ENCODE measurements at places on chromosomes 11 and 22.
A peak's percentile ranks its signal among the peaks of the same experiment; 100 is the strongest.

- no peak for DNase-seq
These were observed 197.0 kb upstream of the E2F8 start for GRCh38 chr11:19437760-19438159.

DNA sequence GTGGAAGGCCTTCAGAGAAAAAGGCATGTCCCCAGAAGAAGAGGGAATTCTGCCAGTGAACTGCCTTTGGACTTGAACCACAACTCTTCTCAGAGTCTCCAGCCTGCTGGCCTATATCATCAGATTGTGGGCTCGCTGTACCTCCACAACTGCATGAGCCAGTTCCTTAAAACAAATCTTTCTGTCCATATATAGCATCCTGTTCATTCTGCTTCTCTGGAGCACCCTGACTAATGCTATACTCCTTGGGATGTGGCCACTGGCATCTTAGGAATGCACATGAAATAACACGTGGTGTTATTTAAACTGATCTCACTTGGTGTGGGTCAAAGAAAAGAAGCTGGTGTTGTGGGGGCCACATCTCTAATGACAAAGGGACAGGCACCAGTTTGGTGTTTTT, 58.3 kb upstream of the VSTM5 start:
- no peak for DNase-seq

- DNase-seq: no peak
These were observed 1085.9 kb downstream of the TBC1D22A start for GRCh38 chr22:47848184-47848920.

DNA sequence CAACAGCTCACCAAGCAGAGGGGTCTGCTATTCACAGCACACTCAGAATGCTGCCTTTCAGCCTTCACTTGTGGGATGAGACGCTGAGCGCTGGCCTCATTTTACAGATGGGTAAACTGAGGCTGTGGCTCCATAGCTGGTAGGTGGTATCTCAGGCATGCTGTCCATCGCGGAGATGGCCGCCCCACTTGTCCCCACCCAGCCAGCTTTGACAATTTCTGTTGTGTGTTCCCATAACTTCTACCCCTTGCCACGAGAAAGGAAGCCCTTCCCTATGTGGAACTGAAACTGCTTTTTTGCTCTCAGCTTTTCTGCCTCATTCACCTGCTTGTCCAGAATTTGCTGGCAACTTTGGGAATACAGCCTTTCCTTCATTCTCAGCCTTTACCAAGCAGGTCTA, 36.1 kb upstream of the NNMT start:
- DNase-seq: no peak

DNA sequence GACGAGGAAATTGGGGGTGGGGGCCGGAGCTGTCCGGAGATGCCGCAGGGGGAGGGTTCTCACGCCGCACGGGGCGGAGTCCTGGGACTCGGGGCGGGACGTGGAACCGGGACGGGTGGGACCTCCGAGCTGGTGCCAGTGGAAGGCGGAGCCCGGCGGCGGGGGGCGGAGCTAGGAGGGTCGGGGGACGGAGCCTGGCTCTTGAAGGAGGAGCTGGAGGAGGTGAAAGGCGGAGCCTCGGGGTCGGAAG, 271 bp downstream of the FKBP2 start:
- DNase-seq: peak; percentile 100

DNA sequence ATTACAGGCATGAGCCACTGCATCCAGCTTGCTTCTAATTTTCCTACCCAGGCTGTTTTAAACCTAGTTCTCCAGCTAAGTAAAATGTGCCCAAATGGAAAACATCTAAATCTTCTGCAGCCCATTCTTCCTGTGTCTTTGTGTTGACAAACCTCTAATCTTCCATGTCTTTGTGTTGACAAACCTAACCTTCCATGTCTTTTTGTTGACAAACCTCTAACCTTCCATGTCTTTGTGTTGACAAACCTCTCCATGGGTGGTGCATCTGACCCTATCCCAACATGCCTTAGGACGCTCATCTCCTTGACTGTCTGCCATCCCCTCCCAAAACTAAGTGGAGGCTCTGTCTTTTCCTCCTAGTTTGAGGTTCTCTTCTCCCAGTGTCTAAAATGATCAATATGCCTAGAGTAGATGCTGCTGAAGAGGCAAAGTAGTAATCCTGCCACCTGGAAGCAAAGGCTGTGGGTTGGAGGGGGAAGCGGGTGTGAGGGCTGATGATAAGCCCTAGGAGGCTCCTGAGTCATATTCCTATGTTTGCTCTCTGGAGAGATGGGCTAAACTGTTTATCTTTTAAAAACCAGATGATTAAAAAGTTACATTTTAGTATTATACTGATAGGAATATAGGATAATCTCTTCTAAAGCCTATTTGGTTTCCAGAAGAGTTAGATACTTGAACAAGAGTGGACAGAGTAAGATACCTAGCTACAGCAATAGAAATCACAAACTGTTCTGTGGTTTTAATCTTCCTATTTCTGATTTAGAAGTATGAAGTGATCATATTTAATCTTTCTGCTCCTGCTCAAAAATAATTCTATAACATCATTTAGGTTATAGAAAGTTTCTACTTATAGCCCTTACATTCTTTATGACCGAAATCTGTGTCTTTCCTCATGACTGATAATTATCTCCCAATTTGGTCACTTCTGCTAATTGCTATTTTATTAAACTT, 7.9 kb downstream of the FEN1 start:
- DNase-seq: no peak

- no peak for DNase-seq
These were observed 613.2 kb upstream of the CHORDC1 start for GRCh38 chr11:90836031-90836430.

DNA sequence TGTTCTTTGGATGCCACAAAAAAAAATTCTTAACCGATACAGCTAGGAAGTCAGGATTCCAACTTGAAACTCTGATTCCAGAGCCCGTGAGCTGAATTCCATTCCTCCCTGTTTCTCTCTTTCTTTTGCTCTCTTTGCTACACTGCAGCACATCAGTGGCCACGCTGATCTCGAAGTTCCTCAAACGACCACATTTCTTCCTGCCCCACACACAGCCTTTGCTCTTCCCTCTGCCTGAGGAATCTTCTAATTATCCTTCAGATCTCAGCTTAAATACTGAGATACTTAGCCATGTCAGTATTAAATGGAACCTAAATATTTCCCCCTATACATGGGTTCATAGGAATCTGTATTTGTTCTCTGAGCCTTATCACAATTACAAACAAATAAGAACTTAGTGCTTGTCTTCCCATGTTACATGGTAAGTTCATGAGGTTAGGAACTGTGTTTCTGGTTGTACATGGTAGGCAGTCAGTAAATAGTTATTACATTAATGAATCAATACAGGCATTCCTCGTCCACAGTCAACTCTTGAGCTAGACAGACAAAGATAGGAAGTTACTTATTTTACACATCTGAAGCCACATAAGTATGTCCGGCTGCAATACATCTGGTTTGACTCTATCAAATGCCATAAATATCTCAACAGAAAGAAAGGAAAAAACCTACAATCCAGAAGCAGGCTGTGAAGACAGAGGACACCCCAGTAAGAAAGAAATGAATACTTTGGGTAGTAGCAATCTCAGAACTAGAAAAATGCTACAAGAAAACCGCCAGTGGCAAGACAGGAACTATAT, 86.6 kb downstream of the MAML2 start:
- DNase-seq: no peak

DNA sequence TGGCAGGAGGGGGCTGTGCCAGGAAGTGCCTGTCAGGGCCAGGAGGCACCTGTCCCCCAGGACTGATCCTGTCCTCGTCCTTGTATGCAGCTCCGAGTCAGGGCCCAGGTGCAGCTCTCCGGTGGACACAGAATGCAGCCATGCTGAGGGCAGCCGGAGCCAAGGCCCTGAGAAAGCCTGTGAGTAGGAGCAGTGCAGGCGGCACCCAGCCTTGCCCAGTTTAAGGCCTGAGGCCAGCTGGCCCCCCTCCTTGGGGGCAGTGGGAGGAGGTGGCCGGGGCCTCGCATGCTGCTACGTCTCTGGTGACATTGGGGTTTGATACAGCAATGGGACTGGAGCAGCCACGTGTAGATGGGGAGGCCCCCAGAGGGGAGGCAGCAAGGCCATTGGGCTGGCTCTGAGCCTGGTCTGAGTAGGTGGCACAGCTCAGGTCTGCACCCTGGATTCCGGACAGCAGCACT, 34.9 kb downstream of the SBF1 start:
- no peak for DNase-seq

DNA sequence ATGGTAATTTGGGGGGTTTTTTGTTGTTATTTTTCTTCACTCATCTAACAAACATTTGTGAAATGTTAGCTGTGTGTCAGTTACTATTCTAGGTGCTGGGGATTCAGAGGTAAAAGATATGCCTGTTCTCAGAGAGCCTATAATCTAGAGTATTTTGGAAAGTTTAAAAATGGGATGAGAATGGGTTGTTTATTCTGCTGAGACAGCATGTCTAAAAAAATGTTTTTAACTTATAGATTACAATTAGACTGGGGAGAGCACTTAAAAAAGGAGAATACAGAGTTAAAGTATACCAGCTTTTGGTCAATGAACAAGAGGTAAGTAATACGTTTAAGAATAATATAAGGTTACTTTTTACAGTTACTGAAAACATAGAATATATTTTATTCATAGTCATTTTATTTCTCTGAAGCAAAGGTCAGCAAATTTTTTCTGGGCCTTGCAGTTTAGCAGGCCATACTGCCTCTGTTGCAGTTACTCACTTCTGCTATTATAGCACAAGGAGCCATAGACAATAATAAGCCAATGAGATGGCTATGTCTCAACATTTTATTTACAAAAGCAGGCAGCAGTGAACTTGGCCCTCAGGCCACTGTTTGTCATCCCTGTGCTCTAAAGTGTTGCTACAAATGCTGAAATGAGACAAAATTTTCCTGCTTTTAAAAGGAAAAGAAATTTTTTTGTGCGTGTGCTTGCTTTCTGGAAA, 60.0 kb downstream of the DKK3 start:
- DNase-seq: no peak

GRCh38 chr11:45150943-45151342, 4.5 kb downstream of the PRDM11 start:
- no peak for DNase-seq

DNA sequence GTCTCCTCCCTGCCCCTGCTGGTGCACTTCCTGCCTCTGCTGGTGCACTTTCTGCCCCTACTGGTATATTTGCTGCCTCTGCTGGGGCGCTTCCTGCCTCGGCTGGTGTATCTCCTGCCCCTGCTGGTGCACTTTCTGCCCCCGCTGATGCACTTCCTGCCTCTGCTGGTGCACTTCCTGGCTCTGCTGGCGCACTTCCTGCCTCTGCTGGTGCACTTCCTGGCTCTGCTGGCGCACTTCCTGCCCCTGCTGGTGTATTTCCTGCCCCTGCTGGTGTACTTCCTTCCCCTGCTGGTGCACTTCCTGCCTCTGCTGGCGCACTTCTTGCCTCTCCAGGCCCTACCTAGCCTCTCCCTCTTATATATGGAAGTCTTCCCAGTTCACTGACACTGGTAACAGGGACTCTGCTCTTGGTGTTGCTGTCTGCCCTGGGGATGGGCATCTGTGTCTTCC, 10.1 kb downstream of the MTFP1 start:
- DNase-seq: peak; percentile 84

GRCh38 chr11:34313099-34313517, 44.7 kb downstream of the ABTB2 start:
- DNase-seq: peak; percentile 20

DNA sequence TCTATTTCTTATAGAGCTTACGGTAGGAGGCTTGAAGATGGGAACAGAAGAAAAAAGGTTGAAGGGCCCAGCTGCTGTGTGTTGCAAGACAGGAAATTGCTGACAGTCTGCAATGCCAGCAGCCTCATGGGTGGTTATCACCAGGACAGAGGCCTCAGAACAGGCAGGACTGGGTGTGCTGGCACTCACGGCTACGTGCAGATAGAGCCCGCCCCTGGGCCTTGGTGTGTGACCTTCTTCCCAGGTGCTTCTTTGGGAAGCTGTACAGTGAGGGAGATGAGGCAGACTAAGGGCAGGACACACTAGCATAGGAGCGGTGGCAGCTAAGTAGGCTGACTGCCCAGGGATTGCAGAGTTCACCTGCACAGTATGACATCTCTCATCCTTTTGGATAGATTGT, 12.6 kb downstream of the PRAME start:
- no peak for DNase-seq

DNA sequence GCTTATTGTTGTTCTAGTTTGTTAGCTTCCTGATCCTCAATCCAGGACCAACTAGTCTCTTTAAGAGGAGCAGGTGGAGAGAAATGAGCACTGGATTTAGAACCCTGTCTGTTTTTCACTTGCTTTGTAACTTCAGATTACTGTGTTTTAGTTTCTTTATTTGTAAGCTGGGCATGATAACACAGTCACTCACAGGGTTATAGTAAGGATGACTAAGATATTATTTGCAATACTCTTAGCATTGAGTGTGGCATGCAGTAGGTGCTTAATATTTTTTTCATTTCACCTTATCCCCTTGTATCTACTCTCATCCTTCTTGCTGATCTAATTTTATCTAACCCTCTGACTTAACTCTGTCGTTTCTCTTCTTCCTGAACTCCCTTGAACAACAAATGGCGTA, 33.8 kb downstream of the DNHD1 start:
- no peak for DNase-seq

DNA sequence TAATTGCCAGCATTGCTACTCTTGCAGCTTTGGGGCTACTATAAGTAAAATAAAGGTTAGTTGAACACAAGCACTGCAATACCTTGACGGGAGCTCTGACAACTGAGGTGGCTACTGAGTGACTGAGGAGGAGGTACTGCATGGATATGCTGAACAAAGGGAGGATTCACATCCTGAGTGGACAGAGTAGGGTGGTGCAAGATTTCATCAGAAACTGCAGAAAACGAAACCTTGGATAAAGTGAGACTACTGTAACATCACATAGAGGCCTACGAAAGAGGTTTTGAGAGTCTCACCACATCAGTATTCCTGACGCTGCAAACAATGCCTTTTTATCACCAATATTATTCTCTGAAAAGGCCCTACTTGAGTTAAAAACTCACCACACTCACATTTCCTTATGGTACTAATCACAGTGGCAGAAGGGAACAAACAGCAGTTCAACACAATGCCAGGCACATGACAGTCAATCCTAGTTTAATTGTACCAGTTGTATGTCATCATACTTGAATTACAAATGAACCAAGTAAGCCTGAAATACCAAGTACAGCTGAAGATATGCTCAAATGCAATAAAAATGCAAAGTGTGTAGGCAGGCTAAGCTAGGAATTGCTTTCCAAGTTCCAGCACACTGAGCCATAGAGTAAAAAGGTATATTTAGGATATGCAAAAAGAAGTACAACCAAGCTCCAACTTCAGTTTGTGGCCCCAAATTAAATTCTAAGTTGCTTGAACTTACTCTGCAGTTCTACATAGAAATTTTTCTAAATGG, 4.0 kb upstream of the GPR83 start:
- no peak for DNase-seq

DNA sequence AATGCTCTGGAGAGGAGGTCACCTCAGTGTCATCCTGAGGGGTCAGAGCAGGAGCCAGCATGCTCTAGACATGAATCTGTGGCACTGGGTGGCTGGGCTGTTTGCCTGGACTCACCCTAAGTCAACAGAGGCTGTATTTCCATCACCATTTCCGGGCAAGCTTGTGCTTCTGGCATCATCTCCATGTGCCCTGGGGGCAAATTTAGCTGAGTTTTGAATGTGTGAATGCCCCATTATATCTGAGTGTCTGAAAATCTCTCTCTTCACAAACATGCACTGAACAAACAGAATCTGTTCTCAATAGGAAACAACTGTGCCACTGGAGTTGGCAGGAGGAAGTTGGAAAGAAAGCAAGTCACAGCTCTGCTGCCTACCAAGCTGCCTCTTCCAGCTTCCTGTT, 356.2 kb downstream of the GRM5 start:
- no peak for DNase-seq
